ENCODE measurements at places on chromosomes 12 and 14.

- DNase-seq, result no peak
Measured at GRCh38 chr12:85951823-85952222, 77.7 kb downstream of the NTS start.

GRCh38 chr12:112798048-112798760 is 6.7 kb downstream of the RPH3A start:
- DNase-seq, result peak; percentile 14

DNA sequence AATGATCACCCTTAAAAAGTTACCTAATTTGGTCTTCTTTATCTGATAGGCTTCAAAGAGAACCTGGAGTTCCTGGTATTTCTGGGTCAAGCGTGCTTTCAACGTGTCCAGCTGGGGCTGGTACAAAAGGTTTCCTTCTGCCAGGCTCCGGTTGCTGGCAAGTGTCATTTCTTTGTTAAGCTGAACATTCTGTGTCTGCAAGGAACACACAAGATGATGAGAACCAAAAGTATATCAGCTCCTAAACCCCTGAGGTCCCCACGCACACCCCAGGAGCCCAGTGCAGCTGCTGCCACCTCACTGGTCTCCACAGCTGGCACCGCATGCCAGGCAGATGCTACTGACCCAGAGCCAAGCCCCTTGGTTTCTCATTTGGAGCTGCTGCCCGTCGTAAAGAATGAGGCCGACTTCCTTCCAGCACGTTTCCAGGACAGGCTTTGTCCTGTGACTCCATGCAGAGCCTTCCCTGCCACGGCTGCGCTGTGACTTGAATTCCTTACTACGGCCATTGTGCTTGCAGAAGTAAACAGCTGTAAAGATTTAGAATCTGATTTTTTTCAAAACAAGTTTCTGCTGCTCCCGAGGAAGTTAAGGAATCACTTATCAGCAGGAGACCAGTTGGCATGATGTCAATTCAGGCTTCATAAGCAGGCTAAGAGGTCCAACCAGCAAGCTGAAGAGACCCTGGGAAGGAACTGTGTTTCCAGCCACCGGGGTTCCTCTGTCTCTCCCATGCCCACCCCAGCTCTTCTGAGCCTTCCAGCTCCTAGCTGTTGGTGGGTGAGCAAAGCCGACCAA is 24.9 kb downstream of the VPS37B start:
- peak; percentile 38 for DNase-seq

GRCh38 chr12:110780448-110780847 is 37.8 kb upstream of the PPP1CC start:
- DNase-seq, result no peak

DNA sequence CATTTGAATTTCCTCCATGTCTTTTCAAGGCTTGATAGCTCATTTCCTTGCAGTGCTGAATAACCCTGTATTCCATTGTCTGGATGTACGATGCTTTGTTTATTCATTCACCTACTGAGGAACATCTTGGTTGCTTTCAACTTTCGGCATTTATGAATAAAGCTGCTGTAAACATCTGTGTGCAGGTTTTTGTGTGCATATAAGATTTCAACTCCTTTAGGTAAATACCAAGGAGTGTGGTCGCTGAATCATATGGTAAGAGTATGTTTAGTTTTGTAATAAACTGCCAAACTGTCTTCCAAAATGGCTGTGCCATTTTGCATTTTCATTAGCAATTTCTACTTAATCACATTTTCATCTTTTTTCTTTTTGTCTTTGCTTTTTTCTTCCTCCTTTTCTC is 327.7 kb upstream of the TBX3 start:
- DNase-seq, result no peak

- no peak for DNase-seq
Measured at GRCh38 chr12:65958456-65958855, 134.2 kb downstream of the HMGA2 start.

DNA sequence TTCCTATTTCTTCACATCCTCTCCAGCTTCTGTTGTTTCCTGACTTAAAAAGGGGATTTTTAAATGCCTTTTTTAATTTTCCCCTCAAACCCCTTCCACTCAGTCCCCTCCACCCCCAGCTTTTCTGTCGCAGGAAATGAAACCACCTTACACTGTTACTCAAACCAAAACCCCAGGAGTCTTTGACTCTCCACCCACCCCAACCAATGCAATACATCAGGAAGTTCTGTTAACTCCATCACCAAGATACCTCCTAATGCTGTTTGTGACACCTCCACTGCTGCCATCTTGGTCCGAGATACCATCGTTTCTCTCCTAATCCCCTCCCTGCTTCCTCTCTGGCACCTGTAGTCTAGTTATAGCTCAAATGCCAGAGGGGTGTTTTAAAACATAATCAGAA is 25.4 kb upstream of the CPM start:
- no peak for DNase-seq

DNA sequence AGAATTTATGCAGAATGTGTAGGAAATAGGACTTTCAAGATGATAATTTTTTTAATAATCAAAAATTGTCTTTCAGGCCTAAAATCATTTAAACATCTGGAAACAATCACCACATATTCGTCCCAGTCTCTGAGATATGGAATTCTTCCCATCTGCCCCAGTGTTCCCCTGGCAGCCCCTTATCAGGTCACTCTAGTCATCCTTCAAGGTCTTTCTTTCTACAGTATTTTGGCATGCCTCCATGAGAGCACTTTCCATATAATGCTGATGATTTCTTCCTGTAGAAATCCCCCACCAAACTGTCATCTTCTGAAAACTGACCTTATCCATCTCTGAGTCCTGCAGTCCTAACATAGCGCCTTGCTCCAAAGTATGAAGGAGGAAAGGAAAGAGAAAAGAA is 422.1 kb downstream of the RPS29 start:
- DNase-seq, result no peak

- DNase-seq, result no peak
Measured at GRCh38 chr12:43824207-43824775, 11.6 kb upstream of the TMEM117 start.

GRCh38 chr12:47964106-47964728 is 821 bp downstream of the TMEM106C start:
- DNase-seq, result peak; percentile 10

- DNase-seq, result no peak
Measured at GRCh38 chr14:43872752-43873655, 634.1 kb downstream of the FSCB start.

DNA sequence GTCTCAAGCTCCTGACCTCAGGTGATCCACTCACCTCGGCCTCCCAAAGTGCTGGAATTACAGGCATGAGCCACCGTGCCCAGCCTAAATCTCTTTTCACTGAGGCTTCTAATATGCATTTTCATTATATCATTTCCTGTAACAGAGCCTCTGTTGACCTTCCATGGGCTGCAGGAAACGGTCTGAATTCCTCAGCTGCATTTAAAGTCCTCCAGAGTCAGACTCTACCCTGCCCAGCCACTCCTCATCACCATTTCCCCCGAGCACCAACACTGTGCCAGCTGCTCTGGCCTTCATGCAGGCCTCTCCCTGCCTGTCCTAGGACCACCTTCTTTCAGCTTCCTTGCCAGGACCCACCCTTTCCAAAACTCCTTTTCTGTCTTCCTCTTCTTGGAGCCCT is 9.8 kb upstream of the NFKBIA start:
- no peak for DNase-seq

DNA sequence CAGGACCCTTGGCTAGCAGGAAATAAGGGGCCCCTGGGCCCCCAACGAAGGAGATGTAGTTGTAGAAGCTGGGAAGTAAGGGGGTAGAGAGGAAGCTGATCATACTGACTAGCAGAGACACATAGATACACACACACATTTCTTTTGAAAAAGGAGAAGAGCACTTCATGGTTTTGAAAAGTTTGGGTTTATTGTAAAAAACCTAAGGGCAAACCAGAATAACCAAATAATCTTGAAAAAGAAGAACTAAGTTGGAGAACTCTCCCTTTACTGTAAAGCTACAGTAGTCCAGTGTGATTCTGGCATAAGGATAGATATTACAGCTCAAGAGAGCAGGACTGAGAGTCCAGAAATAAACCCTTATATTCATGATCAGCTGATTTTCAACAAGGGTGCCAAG is 5.8 kb upstream of the HCAR3 start:
- DNase-seq, result no peak

- DNase-seq, result no peak
Measured at GRCh38 chr14:64098120-64098519, 196.1 kb downstream of the ESR2 start.

DNA sequence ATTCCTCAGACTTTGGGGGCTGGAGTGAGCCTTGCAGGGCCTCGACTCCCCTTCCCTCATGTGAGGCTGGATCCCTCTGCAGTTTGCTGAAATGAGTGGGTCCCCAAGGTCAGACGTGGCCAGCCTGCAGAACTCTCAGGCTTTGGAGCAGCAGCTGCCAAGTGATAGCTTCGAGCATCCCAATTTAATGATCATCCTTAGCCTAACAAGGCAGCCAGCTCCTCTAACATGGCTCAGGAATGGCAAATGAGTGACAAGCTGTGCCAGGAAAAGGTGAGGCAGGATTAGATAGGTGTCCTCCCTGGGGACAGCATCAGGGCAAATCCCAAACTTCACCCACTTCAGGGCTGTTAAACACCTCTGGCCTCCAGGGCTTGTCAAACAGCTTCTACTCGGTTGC is 130.7 kb upstream of the PWP1 start:
- no peak for DNase-seq

- no peak for DNase-seq
Measured at GRCh38 chr14:100523843-100524169, 63.4 kb downstream of the BEGAIN start.

GRCh38 chr12:98073610-98074009 is 441.8 kb upstream of the TMPO start:
- no peak for DNase-seq

GRCh38 chr12:22377731-22378496 is 43.4 kb upstream of the ST8SIA1 start:
- no peak for DNase-seq

DNA sequence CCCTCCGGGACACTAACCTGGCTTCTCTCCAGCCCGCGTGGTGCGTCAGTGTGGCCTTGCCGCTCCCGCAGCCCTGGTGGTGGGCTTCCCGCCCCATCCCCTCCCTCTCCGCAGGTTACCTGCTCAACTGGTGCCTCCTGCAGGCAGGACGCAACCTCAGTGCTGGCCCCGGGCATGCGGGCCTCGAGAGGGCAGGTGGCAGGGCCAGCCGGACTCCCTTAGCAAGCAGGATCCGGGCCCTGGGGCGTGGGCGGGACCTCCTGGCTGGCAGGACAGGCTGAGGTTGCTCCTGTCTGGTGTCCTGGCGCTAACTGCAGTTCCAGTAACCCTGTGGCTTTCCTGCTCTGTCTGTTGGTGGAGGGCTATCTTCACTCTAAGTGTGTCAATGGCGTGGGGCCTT is 8.6 kb upstream of the ADSS1 start:
- DNase-seq, result no peak

DNA sequence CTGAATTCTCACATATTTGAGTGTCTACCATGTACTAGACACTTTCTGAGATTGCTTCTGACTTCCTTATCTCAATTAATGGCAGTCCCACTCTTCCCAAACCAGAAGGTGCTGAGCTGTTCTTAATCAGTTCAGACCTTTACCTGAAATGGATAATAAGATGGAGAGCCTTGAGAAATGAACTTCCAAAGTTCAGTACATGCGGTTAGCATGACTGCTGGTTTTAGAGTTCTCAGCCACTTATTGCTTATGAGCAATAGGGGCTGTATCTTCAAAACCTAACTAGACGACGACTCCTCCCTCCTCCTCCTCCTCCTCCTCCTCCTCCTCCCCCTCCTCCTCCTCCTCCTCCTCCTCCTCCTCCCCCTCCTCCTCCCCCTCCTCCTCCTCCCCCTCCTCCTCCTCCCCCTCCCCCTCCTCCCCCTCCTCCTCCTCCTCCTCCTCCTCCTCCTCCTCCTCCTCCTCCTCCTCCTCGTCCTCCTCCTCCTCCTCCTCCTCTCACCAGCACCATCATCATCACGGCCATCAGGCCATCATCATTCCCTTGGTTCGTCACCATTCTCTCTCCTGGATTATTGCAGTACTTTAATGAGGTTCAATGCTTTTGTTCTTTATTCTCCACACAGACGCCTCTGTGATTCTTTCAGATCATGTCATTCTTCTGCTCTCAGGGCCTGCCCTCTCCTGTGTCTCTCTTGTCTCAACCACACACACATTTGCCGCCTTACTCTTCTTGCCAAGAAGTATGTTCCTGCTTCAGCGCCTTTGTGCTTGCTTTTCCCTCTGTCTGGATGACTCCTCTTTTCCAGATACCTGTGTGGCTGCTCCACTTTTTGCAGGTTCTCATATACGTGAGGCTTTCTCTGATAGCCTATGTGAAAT is 2.7 kb downstream of the PCNX1 start:
- DNase-seq, result no peak

- DNase-seq, result no peak
Measured at GRCh38 chr14:73829526-73830431, 21.9 kb upstream of the PTGR2 start.

DNA sequence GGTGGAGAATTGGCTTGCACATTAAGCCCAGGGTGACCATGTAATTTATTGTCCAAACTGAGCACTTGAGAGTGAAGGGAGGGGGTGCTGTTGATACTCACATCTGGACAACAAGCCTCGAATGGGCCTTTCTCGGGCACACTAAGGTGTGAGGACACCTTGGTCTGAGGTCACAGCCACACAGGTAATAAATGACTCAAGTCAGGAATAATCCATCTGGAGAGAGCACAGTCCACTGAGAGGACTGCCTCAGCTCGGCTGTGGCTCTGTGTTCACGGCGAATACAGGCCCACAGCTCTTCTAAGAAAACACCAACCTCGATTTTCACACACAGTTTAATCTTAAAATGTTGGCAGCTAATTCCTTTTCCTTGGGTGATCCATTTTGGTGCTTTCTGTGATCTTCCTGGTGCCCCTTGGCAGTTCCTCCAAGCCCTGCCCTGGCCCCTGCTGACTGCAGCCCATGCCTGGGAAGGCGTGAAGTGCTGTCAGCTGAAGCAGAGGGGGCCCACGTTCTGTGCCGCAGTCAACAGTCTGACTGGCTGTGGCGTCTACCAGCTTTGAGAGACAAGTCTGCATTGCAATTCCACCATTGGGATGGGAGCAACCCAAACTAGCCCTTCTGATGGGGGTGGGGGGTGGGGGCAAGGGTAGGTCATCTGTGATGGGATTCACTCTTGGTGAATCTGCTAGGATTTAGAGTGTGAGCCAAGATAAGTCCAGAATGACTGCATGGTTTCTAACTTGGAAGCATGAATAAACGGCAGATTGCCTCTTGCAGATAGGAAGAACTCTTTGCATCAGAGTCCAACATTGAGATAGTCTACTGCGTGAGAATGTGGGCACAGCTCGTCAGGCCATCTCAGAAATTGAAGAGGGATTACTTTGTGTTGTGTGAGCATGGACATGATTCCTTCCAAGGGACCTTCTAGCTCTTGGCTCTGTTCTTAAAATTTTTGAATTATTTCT is 42.8 kb downstream of the ZNF664 start:
- no peak for DNase-seq

DNA sequence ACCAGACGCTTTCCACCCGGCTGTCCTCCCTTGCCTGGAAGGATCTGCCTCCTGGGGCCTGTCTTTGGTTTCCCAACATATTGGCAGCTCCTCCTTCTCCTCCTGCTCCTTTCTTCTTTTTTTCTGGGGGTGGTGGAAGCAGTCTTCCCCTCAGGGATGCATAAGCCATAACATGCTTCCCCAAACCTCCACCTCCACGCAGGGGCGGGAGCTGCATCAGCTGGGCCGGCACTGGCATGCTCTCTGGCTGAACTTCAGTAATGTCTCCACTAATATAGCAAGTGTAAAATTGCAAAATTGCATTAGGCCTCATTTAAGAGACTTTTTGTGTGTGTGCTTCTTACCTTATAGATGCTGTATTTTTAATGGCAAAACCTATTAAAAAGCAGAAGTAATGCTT is 58.6 kb downstream of the GLT1D1 start:
- DNase-seq, result no peak

- DNase-seq, result no peak
Measured at GRCh38 chr14:104877806-104878550, 12.9 kb downstream of the CEP170B start.

All from anterior cingulate cortex (tissue), 58 donors.